ENCODE measurements at places on chromosomes 5 and 9. TPM values are rescaled to one million over a fixed set of nuclear protein-coding genes. Genes with fewer than 3 reads are reported as not detected.

Gene CA9
- 3.7 TPM for polyA plus RNA-seq

Gene ORM2
- 0.49 TPM for polyA plus RNA-seq

Gene LAMC3
- 11.2 TPM for polyA plus RNA-seq

Gene SAPCD2
- 65.8 TPM for polyA plus RNA-seq

Gene LEAP2
- not detected for polyA plus RNA-seq

Gene SPARC
- polyA plus RNA-seq, result 920 TPM

Gene JAKMIP2
- polyA plus RNA-seq, result 14.9 TPM

Gene IL7R
- 0.34 TPM for polyA plus RNA-seq

Gene IFNA13
- not detected for polyA plus RNA-seq

Data from brain (organoid and tissue), 16 donors.